ENCODE measurements at places on chromosomes 3 and 15.
A peak's percentile ranks its signal among the peaks of the same experiment; 100 is the strongest.

DNA sequence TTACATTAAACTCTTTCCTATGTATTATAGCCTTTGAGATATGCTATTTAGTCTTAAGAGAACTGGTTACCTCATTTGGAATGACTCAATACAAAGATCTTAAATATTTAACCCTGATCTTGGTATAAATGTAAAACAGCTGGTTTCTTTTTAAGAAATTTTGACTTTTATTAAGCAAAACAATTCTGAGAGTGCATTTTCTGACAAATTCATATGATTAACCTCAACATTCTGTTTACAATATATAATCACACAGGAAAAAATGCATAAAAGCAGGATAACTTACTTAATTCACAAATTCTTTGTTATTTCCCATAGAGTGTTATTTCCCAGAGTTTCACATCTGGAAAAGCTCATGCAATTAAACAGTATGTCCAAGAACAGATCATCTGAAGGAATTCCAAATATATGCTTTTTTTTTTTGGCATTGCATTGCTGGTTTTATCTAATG, 400.4 kb upstream of the THBS1 start:
- DNase-seq, result no peak

DNA sequence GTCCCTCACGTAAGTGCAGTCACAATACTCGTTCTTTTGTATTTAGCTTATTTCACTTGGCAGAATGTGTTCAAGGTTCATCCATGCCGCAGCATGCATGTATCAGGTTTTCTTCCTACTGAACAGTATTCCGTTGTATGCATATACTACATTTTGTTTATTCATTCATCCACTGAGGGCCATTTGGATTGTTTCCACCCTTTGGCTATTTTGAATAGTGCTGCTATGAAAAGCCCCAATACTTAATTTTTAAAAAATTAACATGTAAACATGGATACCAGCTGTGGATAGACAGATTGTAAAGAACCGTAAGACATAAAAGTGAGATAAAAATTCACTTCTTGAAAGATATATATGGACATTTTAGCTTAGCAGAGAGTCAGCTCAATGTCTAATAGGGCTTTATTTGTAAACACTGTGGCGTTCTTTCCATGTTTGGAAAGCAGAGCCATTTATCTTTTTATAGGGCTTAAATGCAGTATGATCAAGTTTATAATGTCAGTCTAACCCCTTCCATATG, 115.9 kb downstream of the VPS8 start:
- DNase-seq, result no peak

- no peak for DNase-seq
These were observed 83.5 kb downstream of the MEGF11 start for GRCh38 chr15:66170042-66170441.

DNA sequence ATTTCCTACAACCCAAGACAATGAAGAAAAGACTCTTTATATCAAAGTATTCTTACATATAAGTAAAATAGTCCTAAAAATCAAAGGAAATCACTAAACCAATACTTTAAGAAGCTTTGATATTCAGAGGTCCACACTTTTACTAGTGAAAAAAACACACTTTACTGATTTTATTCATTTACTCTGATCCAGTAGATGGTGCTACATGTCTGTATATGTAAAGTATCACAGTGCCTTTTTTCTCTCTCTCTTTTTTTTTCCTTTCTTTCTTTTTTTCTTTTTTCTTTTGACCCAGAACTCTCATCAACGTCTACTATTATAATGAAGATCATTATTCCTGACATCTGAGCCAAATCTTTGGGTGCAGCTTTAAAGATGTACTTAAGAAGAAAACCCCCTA, 10.8 kb upstream of the CCDC39 start:
- DNase-seq, result peak; percentile 11

DNA sequence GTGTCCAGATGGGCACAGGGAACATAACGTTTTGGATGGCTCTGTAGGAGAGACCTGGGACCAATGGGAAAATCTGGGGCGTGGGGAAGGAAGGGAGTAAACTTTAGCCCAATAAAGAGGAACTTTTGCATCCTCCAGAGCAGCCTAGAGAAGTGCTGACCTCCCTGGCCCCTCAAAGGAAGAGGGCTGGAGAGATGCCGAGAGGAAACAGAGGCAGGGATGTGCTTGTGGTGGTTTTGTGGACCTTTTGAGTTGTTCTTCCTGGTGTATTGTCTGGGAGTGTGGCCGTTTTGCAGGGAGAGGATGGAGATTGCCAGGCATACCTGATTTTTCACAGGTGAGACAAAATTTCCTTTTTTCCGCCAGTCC, 10.2 kb downstream of the CTSH start:
- no peak for DNase-seq

- no peak for DNase-seq
These were observed 438.1 kb upstream of the ARPP21 start for GRCh38 chr3:35201211-35201610.

DNA sequence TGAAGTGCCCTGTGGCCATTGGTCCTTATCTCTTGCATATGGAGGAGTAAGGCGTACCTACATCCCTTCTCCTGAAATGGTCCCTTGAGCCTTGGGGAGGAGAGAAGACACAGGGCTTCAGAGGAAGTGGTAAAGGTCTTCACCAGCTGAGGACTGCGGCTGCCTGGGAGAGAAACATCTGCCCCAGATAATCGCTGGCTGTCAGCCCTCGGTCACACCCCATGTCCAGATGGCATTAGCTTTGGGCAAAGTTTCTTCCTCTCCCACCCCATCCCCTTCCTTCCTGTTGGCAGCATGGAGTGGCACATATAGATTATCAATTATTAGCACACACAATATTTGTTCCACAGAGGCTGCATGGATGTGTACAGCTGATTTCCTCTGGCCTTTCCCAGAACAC, 61.6 kb downstream of the LRTM1 start:
- no peak for DNase-seq

- no peak for DNase-seq
These were observed 512.9 kb downstream of the MCTP2 start for GRCh38 chr15:94744080-94744793.

GRCh38 chr3:54087581-54088410, 34.6 kb upstream of the CACNA2D3 start:
- DNase-seq, result no peak

DNA sequence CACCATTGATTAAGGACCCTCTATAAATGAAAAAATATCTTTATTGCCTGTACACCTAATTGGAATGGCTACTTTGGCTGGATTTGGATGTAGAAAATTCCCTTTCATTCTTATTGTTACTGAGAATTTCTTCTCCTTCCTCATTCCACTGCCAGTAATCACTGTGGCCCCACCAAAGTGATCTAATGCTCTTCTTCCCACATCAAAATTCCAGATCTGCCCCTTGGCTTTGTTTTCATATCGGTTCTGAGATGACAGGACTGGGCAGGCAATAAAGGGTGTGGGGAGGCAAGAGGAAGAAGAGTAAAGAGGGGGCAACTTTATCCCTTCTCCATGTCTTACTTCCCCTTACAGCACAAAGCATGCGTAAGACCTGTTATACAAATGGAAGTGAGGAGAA, 2.1 kb downstream of the ANKUB1 start:
- DNase-seq, result no peak

GRCh38 chr3:116470605-116471197, 25.4 kb upstream of the LSAMP start:
- DNase-seq, result no peak

GRCh38 chr3:162569314-162569713, 1072.7 kb downstream of the OTOL1 start:
- DNase-seq, result no peak

DNA sequence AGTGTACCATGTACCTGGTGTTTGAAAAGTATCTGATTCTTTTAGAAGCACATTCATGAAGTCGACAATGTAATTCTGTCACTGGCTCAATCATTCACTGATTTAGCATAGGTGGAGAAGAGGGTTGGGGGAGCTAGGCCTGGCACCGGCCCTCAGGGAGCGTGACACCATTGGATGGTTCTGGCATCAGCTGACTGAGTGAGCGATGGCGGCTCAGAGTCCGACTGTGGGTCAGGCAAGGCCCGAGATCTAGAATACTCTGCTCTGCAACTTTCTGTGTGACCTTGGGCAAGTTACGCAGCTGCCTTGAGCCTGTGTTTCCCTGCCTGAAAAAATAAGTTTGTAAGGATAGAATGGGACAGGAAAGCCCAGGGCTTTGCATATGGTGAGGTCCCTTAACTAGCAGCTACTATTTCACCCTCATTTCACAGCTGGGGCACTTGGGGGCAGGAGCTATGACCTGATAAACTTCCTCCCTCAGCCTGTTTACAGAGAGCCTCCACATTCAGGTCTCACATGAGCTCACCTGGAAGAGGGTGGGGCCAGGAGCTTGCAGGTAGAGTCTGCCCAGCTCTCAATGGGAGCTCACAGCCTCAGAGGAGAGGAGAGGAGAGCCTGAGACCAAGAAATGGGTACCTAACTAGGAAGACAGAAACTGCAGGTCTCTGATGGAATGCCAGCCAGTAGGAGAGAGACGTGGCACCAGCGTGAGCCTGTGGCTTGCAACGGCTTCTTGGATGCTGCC, 153.7 kb upstream of the TLE3 start:
- DNase-seq, result no peak

- DNase-seq, result no peak
These were observed 23.6 kb downstream of the ANXA2 start for GRCh38 chr15:60374209-60374608.

DNA sequence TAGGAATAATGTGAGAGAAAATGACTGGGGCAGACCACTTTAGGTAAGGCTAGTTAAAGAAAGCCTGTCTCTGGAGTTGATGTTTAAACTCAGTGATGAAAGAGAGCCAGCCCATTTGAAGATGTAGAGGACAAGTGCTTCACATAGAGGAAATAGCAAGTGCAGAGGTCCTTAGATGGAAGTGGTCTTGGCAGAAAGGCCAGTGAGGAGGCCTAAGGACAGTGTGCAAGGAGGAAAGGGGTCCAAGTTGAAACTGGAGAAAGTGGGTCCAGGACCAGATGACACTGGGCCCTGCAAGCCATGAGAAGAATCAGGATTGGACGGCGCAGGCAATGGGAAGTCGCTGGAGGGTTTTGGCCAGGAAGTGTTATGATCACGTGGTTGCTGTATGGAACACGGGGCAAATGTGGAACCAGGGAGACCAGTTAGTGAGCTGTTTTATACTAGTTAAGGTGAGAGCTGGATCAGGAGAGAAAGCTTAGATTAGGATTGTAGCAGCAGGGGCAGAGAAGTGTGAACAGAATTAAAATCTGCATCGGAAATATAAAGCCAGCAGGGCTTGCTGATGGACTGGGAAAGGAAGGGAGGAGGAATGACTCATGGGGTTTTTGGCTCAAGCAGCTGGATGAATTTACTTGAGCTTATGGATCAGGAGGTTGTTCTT, 48.0 kb upstream of the SCAANT1 start:
- DNase-seq, result no peak

- peak; percentile 25 for DNase-seq
These were observed 22.1 kb upstream of the MGLL start for GRCh38 chr3:127844326-127844942.

DNA sequence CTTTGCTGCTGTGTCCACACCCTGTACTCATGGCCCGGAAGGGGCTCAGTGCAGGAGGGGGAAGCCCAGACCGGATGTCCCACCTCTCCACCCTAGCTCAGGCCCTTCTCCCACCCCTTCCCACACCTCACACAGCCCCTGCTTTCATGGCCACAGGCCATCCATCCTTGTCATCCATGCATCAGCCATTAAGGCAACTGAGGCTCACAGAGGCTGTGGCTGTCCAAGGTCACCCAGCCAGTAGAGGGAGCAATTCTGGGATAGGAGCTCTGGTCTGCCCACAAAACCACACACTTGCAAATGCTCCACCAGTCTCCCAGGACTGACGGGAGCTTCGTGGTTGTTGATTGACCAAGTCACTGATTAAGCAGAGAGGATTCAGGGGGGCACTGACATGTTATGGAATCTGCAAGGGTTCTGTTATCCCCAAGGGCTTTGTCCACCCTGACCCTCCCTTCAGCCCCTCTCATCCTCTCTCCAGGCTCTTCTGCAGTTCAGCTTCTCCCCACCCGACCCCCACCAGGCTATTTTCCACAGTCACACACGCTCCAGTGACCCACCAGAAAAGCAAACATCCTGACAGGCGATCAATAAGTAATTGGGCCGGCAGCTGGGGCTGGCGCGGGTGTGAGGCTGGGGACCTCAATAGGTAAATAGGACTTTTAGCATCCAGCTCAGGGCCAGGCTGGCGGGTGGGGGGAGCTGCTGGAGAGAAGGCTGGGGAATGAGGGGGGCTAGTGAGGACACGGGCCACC, 15.1 kb downstream of the LINGO1 start:
- DNase-seq, result peak; percentile 46

DNA sequence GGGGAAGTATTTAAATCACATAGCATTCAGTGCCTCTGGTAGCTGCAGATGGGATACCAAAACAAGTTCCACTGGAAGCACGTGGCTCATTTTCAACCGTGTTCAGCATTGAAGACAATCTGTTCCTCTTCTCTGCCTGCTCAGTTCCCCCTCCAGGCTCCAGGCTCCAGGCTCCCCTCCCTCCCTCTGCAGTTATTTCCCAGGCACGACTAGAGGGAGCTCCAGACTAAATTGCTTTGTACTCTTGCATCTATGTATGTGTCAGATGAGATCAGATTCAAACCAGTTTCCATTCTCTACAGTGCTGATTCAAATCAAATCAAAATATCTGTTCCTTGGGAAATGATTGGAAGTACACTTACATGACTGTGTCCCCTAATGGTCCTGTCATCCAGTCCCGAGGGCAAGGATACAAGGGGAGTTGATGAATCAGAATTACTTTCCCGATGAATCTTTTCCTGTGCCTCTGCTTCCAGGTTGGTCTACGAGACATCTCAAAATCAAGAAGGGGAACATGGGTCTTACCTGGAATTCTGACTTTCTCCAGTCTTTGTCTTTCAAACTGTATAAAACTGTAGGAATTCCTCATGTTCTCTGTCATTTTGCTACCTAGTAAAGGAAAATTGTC, 600.5 kb downstream of the EDEM1 start:
- no peak for DNase-seq

DNA sequence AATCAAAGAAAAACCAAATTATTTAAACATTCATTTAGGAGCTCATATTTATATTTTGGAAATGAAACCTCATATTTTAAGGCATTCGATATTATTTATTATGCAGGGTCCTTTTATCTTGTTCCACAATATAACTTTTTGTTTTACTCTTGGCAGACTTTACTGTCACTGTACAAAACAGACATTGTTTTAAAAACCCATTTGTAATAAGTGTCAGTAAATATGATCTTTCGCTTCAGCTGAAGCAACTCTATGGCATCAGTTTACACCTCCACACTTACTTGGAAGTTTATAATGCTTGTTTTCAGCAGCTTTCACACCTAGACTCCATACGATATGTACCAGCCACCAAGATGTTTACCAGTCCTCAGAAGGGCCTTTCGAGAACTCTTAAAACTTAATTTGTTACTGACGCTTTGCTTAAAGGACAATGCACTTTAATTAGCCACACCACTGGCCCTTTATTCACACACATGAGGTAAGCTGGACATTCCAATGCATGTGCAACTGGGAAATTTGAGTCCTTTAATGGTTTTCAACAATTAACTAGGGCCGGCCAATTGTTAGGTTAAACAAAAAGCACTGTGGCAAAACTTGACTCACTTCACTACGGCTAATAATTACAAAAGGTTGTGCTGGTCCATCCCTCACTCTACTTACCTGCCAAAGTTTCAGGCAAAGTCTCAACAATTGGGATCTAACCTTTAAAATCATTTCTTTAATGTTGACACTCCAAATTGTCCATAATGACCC, 16.7 kb downstream of the WWTR1 start:
- DNase-seq, result no peak
